ENCODE measurements at places on chromosomes 11 and 22. TPM values are rescaled to one million over a fixed set of nuclear protein-coding genes. Genes with fewer than 3 reads are reported as not detected.

Gene CARNS1
- polyA plus RNA-seq, result 1.9 TPM

Gene LGR4
- 134 TPM for polyA plus RNA-seq

GRCh38 chr11:30006876-30007275, 10.0 kb downstream of the KCNA4 start:
- no peak for DNase-seq

Gene KRTAP5-10
- not detected for polyA plus RNA-seq

DNA sequence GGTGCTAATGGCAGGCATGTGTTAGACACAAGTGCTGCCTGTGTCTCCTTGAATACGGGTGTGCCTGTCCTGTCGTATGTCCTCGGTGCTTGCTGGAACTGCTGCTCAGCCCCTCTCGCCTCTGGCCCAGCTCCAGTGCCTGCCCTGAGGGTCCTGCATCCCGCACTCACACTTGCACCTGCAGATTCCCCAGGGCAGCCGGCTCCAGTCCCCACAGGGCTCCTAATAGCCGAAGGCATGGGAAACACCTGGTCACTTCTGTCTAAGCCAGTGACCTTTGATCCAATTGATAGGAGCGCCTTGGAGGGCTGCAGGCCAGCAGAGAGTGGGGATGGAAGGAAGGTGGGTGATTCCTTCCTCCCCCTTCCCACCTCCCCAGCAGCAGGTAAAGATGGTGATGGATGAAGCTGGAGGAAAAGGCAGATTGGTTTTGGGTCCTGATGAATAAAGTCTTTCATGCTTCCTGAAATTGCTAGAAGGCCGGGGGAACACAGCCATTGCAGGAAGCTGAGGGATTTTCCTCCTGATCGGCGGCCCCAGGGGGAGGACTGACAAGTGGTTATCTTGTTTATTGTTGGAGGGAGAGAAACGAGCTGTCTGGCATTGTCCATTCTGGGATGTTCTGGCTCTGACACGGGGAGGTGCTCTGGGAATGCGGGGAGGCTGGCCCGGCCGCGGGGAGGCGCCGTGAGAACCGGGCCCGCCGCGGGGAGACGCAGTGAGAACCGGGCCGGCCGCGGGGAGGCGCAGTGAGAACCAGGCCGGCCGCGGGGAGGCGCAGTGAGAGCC, 110.9 kb upstream of the B3GAT1 start:
- no peak for DNase-seq

Gene CDC42BPG
- 8.1 TPM for polyA plus RNA-seq

Gene CHADL
- 4.3 TPM for polyA plus RNA-seq

All from renal pelvis (tissue), 12 donors.